Thoracic aorta (tissue), 2 donors: ENCODE measurements at places on chromosomes 1 and 21. TPM values are rescaled to one million over a fixed set of nuclear protein-coding genes. Genes with fewer than 3 reads are reported as not detected.

DNA sequence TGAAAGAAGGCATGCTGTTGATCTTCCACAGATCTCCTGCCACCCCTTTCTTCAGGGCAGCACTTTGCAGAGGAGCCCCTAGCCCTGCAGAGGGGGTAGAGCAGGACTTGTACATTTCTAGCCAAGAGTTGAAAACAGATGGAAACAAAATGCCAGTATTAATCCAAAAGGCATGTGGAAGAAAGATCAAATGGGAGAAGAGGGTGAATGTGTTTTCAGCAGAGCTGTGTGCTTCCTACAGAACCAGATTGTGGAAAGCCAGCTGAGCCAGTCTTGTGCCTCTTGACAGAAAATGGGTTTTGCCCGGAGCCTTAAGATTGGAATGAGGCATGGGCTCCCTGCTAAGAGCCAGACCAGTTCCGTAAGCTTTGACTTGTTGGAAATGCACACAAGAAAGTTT lies 105.2 kb upstream of the TSPAN2 start:
- no peak for DNase-seq

- DNase-seq, result no peak
Observed at GRCh38 chr1:116309090-116309870, 63.8 kb upstream of the ATP1A1 start.

- no peak for DNase-seq
Observed at GRCh38 chr1:40057310-40058030, 16.9 kb downstream of the CAP1 start.

DNA sequence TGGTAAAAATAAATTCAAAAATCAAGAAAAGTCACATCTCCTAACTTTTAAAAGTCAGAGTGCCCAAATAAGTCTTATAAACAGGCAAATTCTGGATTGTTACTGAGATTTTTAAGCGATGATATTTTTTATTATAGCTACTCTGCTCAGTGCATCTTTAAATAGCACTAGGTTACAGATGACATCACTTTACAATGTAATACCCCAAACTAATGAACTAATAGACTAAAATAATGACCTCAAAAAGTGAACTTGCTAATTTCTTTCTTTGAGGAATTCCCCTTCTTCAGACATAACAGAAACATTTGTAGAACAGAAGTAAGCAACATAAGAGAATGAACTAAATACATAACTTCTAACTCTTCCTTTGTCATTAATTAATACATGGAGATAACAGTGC lies 33.0 kb upstream of the ACTA1 start:
- no peak for DNase-seq

DNA sequence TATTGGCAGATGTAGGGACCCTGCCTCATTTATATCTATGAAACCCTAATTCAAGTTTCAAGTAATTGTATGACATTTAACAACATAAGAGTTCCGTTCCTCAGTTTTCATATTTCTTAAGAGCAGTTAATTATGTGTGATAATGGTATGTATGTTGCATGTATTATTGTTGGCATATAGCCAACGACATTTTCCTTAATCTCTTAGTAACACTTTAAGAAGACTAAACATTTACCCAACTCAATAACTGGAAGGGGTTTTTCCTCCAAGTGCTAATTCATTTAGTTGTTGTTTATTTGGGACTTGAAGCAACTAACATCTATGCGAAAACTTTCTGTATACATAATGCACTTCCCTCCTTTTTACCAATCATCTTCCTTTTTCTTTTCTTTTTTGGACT lies 1.5 kb upstream of the RALGPS2 start:
- no peak for DNase-seq

- DNase-seq, result no peak
Observed at GRCh38 chr1:151720554-151720953, 768 bp upstream of the RIIAD1 start.

Gene VAV3
- total RNA-seq, result 6.9 TPM

Gene CTSS
- 64.7 TPM for total RNA-seq

Gene NUF2
- not detected for total RNA-seq

Gene TMEM63A
- total RNA-seq, result 75.1 TPM
